ENCODE measurements at places on chromosomes 6 and 20. TPM values are rescaled to one million over a fixed set of nuclear protein-coding genes. Genes with fewer than 3 reads are reported as not detected.

HLA-DPB1 gene
- polyA plus RNA-seq: 354 TPM

FAM184A gene
- not detected for polyA plus RNA-seq

PLCB1 gene
- 0.10 TPM for polyA plus RNA-seq

COL9A3 gene
- 0.13 TPM for polyA plus RNA-seq

BNIP5 gene
- 0.04 TPM for polyA plus RNA-seq

Data from GM12878 (cell line).